ENCODE measurements at places on chromosomes 6 and 20.

GRCh38 chr6:19309661-19310060 lies 527.5 kb upstream of the ID4 start:
- no peak for DNase-seq

GRCh38 chr6:5286780-5287179 lies 25.5 kb downstream of the FARS2 start:
- DNase-seq: no peak

- DNase-seq: no peak
Observed at GRCh38 chr6:47700053-47700452, 1.7 kb downstream of the ADGRF4 start.

DNA sequence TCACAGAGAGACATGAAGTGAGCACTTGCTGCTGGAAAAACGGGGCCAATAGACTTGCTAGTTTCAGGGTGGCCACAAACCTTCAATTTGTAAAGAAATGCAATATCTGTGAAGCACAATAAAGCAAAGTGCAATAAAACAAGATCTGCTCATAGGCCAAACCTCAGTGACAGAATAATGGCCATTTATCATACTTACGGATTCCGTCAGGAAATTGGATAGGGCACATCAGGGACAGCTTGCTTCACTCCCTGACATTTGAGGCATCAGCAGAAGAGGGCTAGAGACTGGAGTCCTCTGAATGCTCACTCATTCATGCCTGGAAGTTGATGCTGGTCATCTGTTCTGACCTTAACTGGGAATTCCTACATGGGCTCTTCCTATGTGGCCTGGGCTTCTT lies 165.5 kb upstream of the OPRM1 start:
- DNase-seq: no peak

DNA sequence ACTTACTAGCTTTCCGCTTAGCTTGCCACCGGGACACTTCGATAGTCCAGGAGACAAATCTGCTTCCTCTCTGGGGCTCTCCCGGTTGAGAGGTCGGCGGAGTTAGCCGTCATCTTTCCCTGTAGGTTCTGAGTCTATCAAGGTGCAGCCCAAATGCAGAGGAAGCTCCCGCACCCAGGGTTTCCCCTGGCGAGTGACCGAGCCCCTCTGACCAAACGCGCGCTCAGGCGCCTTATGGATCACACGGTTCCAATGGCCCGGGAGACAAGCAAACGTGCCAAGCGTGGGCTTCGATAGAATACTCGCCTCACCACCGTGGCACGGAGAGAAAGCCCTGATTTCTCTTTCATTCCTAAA lies 15.8 kb upstream of the FOXC1 start:
- DNase-seq: no peak

Data from NCI-H1105 treated with DMSO at 0.1 percent for 48 hours (cell line).